ENCODE measurements at places on chromosomes 1 and 21. TPM values are rescaled to one million over a fixed set of nuclear protein-coding genes. Genes with fewer than 3 reads are reported as not detected.

Gene BATF3
- total RNA-seq, result 0.75 TPM

Gene TLCD4
- total RNA-seq, result 0.75 TPM

Gene KCNJ10
- total RNA-seq, result not detected

Gene CFHR2
- not detected for total RNA-seq

Gene ANKRD65
- 0.87 TPM for total RNA-seq

Gene TAS1R1
- total RNA-seq, result not detected

Gene ADAM30
- total RNA-seq, result not detected

Gene SPRR2B
- total RNA-seq, result not detected

Gene UBXN10
- total RNA-seq, result not detected

Gene SPRR1B
- not detected for total RNA-seq

Gene GPBP1L1
- total RNA-seq, result 101 TPM

Gene KCNH1
- 0.22 TPM for total RNA-seq

Gene ANGPTL3
- not detected for total RNA-seq

Gene RPS8
- 2,006 TPM for total RNA-seq

Gene CENPL
- total RNA-seq, result 15.6 TPM

Gene QSOX1
- 304 TPM for total RNA-seq

Gene KCNK1
- total RNA-seq, result 32.8 TPM

Gene GOLT1A
- not detected for total RNA-seq

Gene GJC2
- 9.7 TPM for total RNA-seq

Gene IGSF21
- total RNA-seq, result not detected

Gene CHRNB2
- total RNA-seq, result under 0.01 TPM

Gene GPR61
- 0.25 TPM for total RNA-seq

Gene CRYBG2
- not detected for total RNA-seq

Gene TSPAN1
- total RNA-seq, result 0.22 TPM

Gene CAP1
- 510 TPM for total RNA-seq

Gene ZNF683
- total RNA-seq, result not detected

Gene MECR
- 24.1 TPM for total RNA-seq

Gene OR2L2
- under 0.01 TPM for total RNA-seq

Gene SNX7
- 35.2 TPM for total RNA-seq

Gene CCDC190
- 0.11 TPM for total RNA-seq
